ENCODE measurements at places on chromosomes 3 and 15. TPM values are rescaled to one million over a fixed set of nuclear protein-coding genes. Genes with fewer than 3 reads are reported as not detected.

DNA sequence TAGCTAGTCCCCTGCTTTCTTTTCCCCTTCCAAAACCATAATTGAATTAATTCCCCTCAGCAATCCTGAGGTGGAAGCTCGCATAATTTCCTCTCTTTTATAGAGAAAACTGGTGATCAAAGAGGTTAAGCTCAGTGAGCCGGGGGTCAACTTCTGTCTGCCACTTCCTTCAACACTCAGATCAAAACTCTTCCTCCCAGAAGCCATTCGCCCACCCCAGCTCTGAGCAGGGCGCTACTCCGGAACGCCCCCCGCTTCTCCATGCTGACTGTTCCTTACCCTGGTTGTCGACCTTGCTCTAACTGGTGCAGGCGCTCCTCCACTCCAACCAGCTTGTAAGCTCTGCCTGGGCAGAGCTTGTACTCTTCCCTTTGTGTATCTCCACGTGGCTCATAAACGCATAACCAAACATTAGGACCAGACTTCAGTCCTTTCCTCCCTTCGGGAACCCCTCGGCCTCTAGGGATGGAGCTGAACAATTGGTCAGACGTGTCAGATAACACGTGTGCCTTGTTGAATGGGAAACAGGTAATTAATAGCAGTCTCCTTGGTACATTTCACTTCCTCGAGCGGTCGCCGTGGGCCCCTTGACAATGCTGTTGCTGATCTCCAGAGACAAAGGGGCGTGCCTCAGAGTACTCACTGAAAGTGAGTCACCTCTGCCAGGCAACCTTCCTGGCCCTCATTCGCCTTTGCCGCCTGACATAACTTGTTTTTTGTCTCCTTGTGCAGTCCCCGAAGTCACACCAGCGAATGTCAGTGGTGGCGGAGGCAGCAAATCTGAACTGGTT, 71.8 kb downstream of the IL5RA start:
- DNase-seq: peak; percentile 27

DNA sequence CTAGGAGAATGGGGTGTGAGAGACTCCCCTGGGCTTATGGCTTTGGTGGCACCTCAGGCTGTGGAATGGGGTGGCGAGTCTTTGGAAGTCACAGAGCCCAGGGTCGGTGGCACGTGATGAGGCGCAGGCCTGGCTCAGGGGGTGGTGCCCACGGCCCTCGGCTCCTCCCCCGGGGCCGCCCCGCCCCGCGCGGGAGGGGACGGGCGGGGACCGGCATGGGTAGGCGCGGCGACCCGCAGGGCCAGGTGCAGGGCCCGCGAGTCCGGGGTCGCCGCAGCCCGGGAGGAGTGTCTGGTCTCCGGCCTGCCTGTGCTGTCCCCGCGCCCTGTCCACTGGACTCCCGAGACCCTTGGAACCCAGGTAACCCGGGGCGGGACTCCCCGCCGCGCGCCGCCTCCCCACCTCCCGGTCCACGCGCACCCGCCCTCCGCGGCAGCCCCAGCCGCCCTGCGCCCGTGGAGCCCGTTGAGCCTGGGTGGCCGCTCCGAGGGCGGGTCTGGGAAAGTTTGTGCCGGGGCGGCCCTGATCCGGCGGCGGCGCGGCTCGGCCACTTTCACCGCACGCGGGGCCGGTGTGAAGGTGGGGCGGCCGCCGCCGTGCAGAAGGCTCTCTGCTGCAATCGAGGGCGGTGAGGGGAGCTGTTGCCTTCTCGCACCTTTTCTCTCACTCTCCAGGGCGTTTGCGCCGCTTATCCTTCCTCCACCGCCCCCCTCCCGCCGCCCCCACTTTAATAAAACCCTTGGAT, at the start of gene PAQR5:
Gene PAQR5 (plus strand): TSS at position 216 of the 745 bp plus-strand sequence. CDS start 61,169 bp downstream, outside the sequence.
- peak; percentile 61 for DNase-seq

- peak; percentile 42 for DNase-seq
These were observed 1.3 kb downstream of the SMC4 start for GRCh38 chr3:160400702-160401150.

GRCh38 chr3:49625071-49625470, 49.1 kb upstream of the APEH start:
- no peak for DNase-seq

GRCh38 chr3:77040216-77040615, 317 bp downstream of the ROBO2 start:
- no peak for DNase-seq

IMPG2 gene
- not detected for polyA plus RNA-seq

XPC gene
- polyA plus RNA-seq: 41.5 TPM

- peak; percentile 84 for DNase-seq
These were observed 29.4 kb upstream of the ATP8B4 start for GRCh38 chr15:50148362-50148963.

GRCh38 chr3:186099178-186099577, 9.7 kb downstream of the ETV5 start:
- no peak for DNase-seq

DNA sequence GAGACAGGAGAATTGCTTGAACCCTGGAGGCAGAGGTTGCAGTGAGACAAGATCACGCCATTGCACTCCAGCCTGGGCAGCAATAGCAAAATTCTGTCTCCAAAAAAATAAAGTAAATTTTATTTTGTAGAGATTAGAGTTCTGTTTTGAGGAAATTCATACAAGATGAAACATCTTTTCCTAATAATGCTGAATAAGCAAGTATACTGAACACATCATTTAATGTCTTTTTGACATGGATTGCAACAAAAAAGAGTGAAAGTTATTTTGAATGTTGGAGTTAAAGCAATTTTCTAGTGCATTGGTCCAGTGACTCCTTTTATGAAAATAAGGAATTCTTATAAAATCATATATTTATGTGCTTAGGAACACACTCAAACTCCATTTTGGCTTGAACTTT, 20.5 kb downstream of the LCTL start:
- DNase-seq: no peak

ZBTB20 gene
- polyA plus RNA-seq: 2.0 TPM

GRCh38 chr15:33587773-33588172, 277.0 kb downstream of the RYR3 start:
- no peak for DNase-seq

ERC2 gene
- polyA plus RNA-seq: 13.7 TPM

- DNase-seq: no peak
These were observed 795 bp downstream of the MCM2 start for GRCh38 chr3:127598841-127599570.

DNA sequence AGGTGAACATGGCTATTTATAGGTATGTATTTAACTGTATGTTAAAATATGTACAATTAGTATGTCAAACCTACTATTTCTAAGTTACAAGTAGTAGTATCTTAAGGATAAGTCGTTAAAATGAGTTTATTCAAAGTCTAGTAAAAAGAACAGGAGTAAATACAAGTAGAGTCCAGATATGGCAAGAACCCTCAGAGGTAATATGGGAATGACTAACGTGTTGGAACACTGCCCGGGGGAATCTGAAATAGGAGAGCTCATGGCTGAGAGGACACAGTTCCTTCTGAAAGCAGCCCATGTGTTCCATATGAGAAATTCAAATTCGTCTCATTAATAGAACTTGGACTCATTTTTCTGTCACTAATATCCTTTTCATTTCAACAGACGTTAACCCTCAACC, 158.8 kb downstream of the CLSTN2 start:
- no peak for DNase-seq

- no peak for DNase-seq
These were observed 43.4 kb downstream of the HDGFL3 start for GRCh38 chr15:83164111-83164770.

SST gene
- 3.2 TPM for polyA plus RNA-seq

- DNase-seq: no peak
These were observed 1.4 kb downstream of the TMEM43 start for GRCh38 chr3:14126017-14126886.

PPARG gene
- polyA plus RNA-seq: not detected

- no peak for DNase-seq
These were observed 18.3 kb upstream of the MYH15 start for GRCh38 chr3:108528459-108529252.

DNA sequence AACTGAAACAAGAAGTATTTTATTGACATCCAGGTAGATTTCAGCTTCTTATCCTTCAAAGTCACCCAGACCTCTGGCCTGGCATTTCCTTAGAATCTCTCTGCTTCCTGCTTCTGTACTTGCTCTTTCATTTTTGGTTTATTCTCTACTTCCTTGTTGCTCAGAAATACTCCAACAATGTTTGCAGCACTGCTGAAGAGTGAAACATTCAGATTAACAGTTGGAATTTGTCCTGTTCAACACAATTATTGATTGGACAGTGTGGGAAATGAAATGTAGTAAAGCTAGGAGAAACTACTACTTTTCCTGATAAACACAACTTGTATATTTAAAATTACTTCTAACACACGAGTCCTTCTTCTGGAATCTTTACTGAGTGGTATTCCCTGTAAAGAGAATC, 81.0 kb upstream of the MEIS2 start:
- no peak for DNase-seq

CLCN2 gene
- polyA plus RNA-seq: 5.4 TPM

SH2D7 gene
- polyA plus RNA-seq: 0.31 TPM

DNA sequence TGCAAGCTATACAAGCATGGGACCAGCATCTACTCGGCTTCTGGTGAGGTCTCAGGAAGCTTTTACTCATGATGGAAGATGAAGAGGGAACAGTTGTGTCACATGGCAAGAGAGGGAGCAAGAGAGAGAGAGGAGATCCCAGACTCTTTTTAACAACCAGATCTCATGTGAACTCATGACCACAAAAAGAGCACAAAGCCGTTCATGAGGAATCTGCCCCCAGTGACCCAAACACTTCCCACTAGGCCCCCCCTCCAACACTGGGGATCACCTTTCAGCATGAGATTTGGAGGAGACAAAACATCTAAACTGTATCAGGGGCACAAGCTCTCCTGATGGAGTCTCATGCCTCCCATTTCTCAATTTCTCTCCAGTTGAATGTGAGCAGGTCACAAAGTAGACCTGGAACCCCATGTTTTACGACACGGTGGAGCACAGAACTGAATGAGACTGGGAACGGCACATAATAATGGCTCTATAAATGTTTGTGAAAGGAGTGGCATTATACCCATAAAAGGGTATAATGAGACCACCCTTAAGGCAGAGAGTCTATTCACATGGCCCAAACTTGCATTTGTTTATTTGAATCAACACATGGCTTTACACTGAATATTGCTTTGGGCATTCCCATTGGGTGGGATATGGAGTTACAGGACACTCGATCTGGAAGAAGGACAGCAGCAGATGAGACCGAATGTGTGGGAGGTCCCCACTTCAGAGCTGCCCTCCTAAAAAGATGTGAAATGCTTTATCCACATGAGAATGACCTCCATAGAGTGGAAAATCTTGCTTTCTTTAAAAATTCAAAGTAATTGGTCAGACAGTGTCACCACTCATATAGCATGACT, 38.8 kb downstream of the IL16 start:
- DNase-seq: no peak

DNA sequence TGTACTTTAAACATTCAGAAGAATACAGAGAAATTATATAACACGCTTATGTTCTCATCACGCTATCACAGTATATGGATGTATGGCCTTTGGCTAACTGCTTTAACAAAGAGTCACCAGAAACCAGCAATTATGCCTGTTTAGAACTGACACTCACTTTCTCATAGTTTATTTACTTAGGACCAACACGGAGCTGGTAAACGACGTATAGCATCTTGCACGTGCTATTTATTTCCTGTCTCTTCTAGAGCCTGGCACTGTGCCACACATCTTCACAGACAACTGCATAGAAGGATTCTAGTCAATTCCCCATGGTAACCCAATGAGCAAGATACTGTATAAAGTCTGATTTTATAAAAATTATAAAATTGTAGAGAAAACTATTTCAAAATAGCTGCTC, 43.6 kb downstream of the TBC1D2B start:
- no peak for DNase-seq

- DNase-seq: no peak
These were observed 204.4 kb upstream of the ZNF385D start for GRCh38 chr3:21955406-21955805.

- DNase-seq: no peak
These were observed 280.4 kb downstream of the SLC9A9 start for GRCh38 chr3:143567823-143568222.

- no peak for DNase-seq
These were observed 61.9 kb downstream of the WHAMM start for GRCh38 chr15:82871358-82871757.
